ENCODE measurements at places on chromosomes 2 and 18.

DNA sequence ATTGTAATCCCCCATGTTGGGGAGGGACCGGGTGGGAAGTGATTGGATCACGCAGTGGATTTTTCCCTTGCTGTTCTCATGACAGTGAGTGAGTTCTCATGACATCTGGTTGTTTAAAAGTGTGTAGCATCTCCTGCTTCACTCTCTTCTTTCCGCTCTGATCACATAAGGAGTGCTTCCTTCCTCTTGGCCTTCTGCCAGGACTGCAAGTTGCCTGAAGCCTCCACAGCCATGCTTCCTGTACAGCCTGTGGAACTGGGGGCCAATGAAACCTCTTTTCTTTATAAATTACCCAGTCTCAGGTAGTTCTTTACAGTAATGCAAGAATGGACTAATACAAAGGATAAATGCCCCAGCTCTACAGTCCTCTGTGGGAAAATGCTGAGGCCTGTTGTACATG, 437.5 kb upstream of the NXPH2 start:
- DNase-seq = no peak

- DNase-seq = no peak
These were observed 272.5 kb upstream of the CWC22 start for GRCh38 chr2:180279581-180279980.

DNA sequence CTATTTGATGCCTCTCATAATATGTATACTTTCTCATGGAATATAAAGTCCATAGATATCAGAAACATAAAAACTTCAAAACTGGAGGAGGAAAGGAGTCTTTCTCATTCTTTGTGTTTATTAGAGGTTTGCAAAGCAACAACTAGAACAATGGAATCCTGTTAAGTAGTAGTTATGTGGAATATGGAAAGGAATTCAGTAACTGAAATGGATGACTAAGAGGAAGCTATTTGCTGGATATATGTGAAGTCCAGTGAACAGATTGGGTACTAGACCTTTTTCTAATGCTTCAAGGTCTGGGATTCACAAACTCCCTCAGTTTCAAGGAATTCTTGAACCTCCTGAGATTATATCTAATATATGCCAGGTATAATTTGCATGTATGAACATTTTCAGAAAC, 353.6 kb upstream of the FANCL start:
- DNase-seq = no peak

- DNase-seq = no peak
These were observed 56.3 kb upstream of the MCFD2 start for GRCh38 chr2:46971929-46972328.

- no peak for DNase-seq
These were observed 179.8 kb downstream of the LTBP1 start for GRCh38 chr2:33126552-33126951.

DNA sequence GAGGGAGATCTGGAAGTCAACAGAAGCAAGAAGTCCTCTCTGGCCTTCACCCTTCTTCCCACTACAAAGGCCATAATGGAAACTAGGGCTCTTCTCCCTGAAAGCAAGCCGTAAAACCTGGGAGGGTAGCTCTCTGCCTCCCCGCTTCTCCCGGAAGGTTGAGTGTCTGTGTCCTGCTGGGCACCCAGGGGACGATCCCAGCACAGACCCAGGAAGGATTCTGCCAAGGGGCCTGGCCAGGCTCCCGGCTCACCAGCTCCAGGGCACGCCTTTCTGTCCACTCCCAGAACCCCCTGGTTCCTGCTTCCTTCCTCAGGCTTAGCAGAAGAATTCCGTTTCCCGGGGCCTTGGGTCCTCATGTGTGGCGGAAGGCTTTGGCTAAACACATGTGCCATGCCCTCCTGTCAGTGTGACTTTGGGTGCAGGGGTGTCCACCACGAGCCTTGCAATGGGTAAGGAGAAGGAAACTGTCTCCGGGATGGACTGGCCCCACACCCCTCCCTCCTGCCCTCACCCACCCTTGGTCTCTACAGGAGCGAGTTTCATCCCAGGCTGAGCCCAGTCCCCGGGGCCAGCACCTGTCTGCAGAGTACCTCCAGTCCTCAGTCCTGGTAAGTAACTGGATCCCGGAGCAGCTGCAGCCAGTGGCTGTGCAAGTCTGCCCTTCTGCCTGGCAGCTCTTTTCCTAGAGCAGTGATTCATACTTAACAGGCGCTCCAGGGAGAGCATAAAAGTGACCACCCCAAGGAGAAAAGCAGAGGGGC, 135.8 kb downstream of the TPO start:
- DNase-seq = no peak

DNA sequence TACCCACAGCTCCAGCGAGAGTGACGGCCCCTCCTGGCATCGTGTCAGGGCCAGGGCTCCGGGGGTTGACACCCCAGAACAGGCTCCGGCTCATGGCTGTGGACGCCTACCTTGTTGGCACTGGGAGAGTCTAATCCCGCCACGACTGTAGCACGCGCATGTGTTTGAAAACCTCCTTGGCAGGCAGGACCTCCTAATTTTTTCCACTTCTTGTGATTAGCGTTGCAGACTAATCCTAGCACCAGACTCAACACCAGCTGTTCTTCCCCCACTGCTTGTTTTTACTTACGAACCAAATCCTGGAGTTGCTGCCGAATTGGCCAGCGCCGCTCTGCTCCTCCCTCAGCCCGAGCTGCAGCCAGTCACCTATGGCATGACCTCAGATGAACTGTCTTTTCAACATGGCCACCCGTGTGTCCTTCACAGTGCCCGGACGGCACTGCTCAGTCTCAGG, 110.7 kb downstream of the KLHL29 start:
- DNase-seq = no peak

- DNase-seq = no peak
These were observed 87.7 kb upstream of the LRP1B start for GRCh38 chr2:142218471-142218870.

DNA sequence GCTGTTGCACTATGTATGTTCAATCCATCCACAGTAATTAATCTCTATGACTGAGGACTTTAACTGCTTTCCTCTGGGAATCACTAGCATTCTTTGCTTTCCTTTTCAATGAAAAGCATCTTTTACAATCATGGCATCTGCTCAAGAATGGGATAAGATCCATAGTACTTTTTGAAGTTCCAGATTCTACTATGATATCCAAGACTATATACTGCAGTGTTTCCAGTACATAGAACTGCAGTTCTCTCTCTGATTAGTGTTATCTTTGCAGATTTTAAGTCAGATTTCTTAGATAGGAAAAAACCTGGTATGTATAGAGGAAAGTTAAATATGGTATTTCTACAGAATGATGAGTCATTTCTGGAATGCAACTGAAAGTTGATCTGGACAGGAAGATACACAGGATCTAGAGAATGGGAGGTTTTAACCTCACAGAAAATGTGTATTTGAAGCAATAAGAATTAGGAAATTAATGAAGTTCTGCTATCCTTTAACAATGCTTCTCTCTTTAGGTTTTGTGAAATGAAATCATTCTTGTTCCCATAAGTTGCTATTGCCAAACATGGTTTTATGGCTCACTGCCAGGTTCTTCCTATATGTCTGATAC, 670.7 kb downstream of the ERBB4 start:
- no peak for DNase-seq

GRCh38 chr2:138950486-138950885, 170.3 kb upstream of the NXPH2 start:
- no peak for DNase-seq

DNA sequence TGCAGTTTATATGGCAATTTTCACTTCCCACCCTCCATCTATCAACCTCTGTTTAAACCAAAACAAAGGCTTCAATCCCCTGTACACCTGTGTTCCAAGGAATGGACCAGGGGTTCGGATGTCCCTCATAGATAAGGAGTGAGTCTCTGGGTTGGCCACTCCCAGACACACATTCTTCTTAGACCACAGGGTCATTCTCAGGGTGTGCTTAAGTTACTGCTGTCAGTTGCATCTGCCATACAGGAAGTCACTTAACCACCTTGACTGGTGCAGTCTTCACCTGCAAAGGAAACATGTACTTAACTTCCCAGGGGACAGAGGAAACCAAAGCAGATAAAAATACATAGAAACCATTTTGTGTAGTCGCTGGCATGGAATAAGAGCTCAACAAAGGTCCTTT, 151.0 kb upstream of the NDUFV2 start:
- DNase-seq = no peak

GRCh38 chr2:240922982-240923537, 16.9 kb downstream of the CROCC2 start:
- DNase-seq = no peak

DNA sequence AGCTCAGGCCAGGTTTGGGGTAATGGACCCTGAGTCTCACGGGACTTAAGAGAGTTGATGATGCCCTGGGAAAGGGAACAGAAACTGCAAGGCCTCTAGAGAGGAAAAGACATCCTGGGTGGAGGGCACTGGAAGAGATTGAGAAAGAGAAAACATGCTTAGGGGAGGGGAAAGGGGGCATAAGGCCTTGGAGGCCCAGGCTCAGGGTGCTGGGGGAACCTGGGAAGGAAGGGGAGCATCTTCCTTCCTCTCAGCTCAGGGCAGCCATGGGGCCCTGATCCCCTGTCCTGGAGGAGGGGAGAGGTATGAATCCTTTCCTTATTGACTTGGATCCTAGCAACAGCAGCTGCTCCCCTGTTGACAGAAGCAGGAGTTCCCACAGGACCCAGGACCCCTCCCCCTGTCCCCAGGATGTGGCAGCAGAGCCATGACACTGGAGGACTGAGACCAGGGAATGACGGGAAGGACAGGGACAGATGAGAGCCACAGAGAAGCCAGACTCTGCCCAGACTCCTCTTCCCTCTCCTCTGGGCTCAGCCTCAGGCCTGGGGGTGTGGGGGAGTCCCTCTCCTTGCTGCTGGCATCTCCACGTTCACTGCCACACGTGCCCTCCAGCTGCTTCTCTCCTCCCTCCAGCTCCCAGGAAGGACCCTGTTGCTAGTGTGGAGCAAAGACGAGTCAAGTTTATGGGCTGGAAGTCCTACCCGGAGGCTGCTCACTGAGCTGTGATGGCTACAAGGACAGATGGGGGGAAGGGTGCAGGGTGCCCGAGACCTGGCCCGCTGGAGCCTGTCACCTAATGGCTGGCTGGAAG, 815 bp downstream of the GPBAR1 start:
- no peak for DNase-seq

GRCh38 chr2:3644891-3645605, 13.0 kb upstream of the ALLC start:
- no peak for DNase-seq

DNA sequence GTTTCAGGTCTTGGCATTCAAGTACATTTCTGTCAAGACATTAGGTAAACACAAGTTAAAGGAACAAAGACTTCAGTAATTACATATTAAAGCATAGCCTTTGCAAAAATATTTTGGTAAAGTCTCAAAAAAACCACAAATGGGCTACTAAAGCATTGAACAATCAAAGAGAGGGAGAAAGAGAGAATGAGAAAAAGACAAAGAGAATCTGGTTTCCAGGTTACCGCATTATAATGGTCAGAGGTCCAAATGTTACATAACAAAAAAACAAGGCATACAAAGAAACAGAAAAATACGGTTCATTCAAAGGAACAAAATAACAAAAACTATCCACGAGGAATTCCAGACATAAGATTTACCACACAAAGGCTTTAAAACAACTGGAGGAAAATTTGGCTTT, 327.9 kb downstream of the AKAIN1 start:
- no peak for DNase-seq

DNA sequence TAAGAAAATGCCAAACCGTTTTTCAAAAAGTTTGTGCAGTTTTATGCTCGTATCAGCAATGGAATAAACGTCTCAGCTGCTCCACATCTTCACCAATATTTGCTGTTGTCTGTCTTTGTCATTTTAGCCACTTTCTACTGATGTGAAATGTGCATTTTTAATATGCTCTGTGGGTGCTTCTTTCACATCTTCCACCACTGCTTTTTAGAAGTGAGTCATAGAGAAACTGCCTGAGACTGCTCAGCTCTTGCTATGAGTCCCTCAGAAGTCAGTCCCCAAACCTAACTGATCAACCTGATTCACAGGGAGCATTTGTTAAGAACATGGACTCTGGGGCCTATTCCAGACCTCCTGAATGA, 41.0 kb upstream of the EPC2 start:
- no peak for DNase-seq

GRCh38 chr2:220451438-220451837, 824.0 kb downstream of the SLC4A3 start:
- DNase-seq = no peak

DNA sequence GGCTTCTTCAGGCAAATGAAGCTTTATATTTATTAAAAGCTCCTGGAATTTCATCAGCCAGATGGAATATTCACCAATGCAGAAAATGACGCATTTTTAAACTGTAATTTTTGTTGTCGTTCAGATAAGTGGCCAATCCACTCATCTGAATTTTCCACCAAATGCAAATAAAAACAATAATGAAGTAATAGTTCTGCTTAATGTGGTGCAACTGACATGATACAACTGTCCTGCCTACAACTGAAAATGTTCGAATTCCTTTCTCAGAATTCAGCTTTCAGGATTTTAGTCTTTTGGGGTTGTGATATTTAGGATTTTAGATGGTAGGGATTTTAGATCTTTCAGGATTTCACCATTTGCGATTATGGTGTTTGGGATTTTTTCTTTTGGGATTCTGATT, 27.1 kb upstream of the PUM2 start:
- DNase-seq = no peak

DNA sequence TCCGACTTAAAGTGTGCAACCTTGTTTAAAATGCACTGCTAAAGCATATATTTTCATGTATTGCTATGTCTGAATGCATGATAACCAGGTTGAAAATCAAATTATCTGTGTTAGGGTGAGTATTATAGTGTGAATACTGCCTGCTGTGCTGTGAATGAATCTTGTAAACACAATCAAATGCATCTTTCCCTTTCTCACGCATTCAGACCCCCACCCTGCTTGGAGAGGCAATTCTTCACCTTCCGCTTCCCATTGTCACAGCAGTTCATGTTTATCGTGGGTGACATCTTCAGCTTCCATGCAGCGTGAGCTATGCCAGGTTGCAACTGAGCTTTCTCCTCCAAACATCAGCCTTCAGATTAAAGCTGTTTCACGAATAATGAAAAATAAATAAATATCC, 418.0 kb downstream of the MEIS1 start:
- DNase-seq = no peak

DNA sequence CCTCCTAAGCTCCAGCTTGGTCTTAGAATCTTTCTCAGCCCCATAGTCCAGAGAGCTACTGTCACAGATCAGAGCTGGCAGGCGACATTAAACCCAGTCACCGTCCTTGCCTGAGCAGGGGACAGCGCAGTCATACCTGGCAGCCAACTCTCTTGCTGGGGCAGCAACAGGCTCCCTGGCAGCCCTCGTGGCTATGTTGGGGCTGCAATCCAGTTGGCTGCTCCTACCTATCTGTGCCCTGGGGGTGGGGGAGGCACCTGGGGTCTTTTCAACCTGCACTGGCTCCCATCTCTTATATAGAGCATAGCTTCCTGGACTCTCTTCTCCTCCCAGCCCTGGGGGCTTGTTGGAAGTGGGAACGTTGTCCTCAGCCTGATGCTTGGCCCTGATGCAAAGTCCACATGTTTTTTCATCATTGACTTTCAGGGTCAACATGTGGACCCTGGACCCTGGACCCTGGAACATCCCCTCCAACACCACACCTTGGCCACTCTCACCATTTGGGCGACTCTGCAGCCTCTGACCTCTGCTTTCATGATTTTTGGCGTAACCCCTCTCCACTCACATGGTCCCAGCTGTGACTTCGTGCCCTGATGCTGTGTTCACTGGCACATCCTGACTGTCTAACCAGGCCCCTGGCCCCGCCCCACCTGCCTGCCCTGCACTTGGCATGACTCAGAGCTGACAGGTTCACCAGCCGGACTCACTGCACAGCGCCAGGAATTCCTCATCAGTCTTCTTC, 45.6 kb downstream of the ATOH8 start:
- no peak for DNase-seq

- no peak for DNase-seq
These were observed 54.2 kb downstream of the TMEM185B start for GRCh38 chr2:120169020-120169419.
